ENCODE measurements at places on chromosomes 4 and X.
A peak's percentile ranks its signal among the peaks of the same experiment; 100 is the strongest.

DNA sequence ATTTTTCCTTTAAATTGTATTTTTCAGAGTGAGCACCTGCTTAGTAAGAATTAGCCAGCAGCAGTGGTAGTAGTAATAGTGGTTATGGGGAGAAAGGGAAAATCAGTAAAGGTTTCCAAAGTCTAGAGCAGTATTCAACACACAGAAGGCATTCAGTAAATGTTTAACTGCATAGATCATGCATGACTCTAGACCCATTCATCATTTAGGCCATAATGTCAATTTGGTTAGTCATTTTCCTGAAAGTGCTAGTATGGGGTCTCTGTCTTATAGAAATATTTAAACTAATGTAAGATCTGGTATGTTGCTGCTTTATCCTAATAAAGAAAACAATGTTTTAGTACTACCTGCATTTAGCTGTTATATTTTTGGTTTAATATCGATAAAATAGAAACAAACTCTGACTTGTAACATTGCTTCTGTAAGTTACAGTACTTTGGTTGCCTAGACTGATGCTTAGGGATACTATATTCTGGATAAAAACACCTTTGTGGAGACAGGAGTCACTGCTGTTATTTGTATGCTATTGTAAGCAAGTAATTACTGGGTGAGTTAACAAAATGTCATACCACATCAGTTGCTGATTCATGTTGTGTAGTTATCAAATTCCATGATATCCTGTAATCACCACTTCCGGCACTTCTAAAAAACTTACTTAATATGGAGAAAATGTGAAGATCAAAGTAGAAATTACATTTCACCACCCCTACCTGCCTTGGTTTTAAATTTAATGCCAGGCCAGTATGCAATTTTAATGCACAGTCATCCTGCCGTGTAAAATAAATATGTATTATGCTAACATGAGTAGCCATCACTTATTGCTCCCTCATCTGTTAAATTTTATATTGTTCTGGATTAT is 115.8 kb upstream of the BMPR1B start:
- no peak for DNase-seq

DNA sequence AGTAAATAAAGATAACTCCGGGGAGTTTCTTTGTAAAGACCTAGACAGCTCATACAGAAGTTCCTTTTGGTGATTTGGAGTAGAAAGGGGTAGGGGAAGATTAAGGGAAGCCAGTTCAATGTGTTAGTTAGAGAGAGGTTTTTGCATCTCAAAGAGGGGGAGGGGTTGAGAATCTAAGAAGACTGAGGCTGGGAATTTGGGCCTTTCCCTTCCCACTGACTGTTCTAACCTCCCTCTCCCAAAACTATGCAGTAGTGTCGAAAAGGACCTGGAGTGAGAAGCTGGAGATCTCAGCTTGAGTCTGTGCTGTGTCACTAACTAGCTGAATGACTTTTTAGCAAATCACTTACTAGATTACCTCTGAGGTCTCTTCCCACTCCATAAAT is 55.7 kb upstream of the CCDC160 start:
- no peak for DNase-seq

- DNase-seq = no peak
These were observed 5.1 kb upstream of the SPON2 start for GRCh38 chr4:1177274-1178141.

DNA sequence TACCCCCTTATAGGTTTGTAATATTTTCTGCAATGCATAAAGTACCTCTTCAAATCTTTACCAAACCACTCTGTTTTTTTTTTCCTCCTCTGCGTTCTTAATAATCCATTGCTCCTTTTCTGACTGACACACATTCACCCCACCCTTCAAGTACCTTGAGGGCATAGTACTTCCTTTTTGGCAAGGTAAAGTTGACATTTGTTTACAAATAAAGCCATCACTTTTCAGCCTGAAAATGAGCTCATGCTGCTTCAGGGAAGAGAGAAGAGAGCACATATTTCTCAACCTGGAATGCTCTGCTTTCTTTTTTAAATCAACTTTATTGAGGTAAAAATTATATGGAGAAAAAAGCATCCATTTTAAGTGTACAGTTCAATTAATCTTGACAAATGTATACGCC is 113.9 kb downstream of the AGTR2 start:
- DNase-seq = no peak

DNA sequence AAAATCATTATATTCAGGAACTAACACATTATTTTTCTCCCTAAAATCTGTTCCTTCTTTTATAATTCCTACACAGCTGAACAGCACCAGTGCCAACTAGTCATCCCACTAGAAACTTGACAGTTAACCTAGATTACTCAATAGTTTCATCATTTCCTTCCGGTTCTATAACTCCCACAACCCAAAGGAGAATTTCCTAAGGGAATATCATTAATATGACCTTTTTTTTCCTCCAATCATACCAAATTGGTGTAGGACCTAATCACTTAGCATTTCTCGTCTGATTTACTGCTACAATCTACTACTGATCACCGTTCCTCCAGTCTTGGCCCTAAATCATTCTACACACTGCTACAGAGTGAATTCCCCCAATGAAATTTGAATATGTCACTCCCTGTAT is 45.9 kb downstream of the WDFY3 start:
- no peak for DNase-seq

GRCh38 chr4:83889802-83890201 is 353.9 kb downstream of the GPAT3 start:
- DNase-seq = no peak

- no peak for DNase-seq
These were observed 260.3 kb downstream of the PPP3CA start for GRCh38 chr4:101086801-101087586.

- no peak for DNase-seq
These were observed 72.6 kb downstream of the FAM53A start for GRCh38 chr4:1611501-1611870.

DNA sequence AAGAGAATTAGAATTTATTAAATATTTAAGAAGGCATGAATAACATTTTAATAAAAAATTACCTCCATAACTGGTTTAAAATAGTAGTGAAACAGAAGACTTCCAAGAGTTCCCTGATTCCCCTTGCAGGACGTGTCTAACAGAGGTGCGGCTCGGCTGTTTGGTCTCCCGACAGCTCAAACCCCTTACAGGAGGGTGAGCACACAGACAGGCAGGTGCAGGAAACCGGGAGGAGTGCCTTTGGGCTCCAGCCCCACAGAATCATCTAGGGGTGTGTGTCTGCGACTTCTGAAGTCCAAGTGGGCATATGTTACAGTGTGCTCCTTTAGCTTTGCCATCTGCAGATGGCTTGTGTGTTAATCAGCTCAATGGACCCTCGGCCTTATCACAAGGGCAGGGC is 88.1 kb upstream of the CCSER1 start:
- DNase-seq = no peak

DNA sequence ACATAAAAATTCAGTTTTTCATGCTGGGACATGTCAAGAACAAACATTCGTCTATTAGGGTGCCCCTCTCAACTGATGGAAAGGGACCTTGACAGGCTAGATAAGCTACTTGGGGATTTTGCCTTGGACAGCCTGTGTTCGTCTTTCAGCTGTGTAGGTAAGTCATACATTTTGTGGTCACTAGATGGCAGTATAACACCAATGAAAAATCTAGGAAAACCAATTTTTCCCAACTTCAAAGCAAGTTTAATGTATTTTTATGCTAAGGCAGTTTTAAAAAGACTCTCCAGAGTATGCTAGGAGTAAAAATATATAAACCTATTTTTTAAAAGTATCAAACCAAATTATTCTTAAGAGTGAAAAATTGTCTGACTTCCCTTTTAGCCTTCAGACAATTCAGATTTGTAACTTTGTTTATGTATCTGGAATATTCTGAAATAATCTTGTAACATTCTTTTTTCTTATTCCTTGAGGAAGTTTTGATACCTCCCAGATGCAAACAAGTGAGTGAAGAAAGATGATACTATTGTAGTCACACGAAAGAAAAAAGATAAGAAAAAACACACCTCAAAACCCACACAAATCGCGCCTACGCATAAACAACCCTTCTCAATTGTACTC is 158.3 kb downstream of the CPE start:
- DNase-seq = peak; percentile 37

- DNase-seq = no peak
These were observed 458.1 kb upstream of the PCDH10 start for GRCh38 chr4:132691026-132691425.

GRCh38 chrX:50643525-50644137 is 170.4 kb downstream of the SHROOM4 start:
- DNase-seq = no peak

DNA sequence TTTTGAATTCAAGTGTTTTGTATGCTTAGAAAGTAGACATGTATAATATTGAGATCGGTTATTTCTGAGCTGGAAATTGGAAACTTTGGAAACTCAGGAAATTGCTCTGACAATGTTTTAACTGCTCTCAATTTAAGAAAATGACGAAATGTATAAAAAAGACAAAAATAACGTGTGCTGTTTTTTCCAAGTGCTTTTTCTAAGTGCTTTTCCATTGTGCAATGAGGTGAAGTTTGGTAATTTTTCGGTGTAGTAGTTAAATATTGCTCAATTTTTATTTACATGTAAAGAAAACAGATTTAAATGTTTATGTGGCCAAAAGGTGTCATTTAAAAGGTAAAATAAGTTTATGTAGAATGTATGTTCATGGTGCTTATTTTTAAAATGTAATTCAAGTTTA is 39.4 kb upstream of the RHOH start:
- no peak for DNase-seq

All from NCI-H146 (cell line).